CD4-positive, alpha-beta T cell treated with Interleukin-17A for 4 hours (primary cell): ENCODE measurements at places on chromosomes 5 and 9.

GRCh38 chr5:149811453-149811852, 81.3 kb downstream of the PPARGC1B start:
- DNase-seq = no peak

DNA sequence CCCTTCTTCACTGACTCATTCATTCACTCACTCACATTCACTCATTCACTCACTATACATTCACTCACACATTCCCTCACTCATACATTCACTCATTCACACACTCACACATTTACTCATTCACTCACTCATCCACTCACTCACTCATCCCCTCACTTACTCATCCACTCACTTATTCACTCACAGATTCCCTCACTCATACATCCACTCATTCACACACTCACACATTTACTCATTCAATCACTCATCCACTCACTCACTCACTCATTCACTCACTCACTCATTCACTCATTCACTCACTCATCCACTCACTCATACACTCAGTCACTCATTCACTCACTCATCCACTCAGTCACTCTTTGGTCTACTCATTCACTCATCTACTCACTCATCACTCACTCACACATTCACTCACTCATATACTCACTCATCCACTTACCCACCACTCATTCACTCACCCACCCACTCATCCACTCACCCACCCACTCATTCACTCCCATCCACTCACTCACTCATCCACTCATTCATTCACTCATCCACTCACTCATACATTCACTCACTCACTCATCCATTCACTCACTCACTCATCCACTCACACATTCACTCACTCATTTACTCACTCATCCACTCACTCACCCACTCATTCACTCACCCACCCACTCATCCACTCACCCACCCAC, 27.2 kb downstream of the WNK2 start:
- DNase-seq = no peak

DNA sequence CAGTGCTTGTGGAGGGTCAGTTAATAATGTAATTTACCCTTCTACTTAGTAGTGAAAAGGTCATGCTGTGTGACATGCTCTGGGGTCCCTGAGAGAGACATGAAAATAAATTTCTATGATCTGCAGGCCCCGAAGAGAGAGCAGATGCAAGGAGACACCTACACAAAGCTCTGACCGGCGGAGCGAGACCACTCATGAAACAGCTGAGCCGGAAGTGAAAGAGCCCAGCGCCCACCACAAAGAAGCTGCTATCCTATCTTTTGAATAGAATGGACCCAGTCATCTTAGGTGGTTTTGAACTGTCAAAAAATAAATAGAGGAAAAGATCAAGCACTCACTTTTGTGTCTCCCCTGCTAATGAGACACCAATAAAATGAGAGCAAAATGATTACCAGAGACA, 190.0 kb downstream of the MED10 start:
- no peak for DNase-seq

- no peak for DNase-seq
Observed at GRCh38 chr5:19767987-19768386, 220.0 kb downstream of the CDH18 start.

DNA sequence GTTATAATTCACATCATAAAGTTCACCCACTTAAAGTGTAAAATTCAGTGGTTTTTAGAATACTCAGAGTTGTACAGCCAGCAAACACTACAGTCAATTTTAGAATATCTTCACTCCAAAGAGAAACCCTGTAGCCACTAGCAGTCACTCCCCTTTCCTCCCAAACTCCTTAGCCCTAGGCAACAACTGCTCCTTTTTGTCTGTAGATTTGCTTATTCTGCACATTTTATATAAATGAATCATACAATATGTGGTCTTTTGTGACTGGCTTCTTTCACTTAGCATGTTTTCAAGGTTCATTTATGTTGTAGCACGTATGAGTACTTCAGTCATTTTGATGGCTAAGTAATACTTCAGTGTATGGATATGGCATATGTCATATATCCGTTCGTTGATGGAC, 38.7 kb downstream of the TGFBR1 start:
- DNase-seq = no peak

GRCh38 chr9:101467690-101468089, 32.1 kb upstream of the ALDOB start:
- DNase-seq = no peak

- DNase-seq = no peak
Observed at GRCh38 chr9:89631384-89631783, 26.6 kb downstream of the GADD45G start.

DNA sequence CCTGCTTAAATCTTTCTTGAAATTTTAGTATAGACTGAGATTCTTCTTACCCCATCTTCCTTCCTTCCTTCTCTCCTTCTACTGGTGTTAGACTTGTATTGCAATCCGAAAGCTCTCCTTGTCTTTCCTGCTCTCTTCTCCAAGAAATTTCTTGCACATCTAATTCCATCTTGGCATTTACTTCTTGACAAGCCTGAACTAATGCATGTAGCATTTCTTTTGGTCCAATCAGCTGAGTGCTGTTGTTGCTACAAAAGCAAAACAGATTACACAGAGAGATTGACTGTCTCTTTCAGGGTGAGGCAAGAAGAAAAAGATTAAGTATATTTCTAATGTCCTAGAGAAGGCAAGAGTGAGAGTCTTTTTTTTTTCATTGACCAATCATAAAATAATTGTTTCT, 51.6 kb upstream of the MAP1B start:
- DNase-seq = no peak

- no peak for DNase-seq
Observed at GRCh38 chr9:27722866-27723265, 149.6 kb upstream of the C9orf72 start.

DNA sequence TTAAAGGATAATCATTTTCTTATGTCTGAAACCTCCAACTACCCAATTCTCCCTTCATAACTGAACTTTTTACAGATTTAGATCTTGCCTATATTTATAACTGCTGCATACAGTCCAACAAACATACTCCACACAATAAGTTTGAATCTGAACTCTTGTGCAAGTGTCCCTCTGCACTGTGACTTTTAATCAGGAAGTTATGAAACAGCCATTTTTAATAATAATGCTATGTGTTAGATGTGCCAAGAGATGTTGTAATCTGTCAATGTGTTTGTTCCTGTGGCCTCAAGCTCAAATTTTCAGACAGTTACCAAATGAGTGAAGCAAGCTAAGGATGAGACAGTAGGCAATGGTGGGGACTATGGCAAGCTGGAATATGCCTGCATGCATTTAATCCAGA, 57.6 kb upstream of the MTAP start:
- DNase-seq = no peak

GRCh38 chr5:57332361-57332760, 150.2 kb downstream of the ACTBL2 start:
- no peak for DNase-seq

GRCh38 chr5:66959653-66960052, 236.9 kb downstream of the CD180 start:
- DNase-seq = no peak

- DNase-seq = peak; percentile 43
Observed at GRCh38 chr9:131386281-131386680, 7.6 kb upstream of the PRRC2B start.

DNA sequence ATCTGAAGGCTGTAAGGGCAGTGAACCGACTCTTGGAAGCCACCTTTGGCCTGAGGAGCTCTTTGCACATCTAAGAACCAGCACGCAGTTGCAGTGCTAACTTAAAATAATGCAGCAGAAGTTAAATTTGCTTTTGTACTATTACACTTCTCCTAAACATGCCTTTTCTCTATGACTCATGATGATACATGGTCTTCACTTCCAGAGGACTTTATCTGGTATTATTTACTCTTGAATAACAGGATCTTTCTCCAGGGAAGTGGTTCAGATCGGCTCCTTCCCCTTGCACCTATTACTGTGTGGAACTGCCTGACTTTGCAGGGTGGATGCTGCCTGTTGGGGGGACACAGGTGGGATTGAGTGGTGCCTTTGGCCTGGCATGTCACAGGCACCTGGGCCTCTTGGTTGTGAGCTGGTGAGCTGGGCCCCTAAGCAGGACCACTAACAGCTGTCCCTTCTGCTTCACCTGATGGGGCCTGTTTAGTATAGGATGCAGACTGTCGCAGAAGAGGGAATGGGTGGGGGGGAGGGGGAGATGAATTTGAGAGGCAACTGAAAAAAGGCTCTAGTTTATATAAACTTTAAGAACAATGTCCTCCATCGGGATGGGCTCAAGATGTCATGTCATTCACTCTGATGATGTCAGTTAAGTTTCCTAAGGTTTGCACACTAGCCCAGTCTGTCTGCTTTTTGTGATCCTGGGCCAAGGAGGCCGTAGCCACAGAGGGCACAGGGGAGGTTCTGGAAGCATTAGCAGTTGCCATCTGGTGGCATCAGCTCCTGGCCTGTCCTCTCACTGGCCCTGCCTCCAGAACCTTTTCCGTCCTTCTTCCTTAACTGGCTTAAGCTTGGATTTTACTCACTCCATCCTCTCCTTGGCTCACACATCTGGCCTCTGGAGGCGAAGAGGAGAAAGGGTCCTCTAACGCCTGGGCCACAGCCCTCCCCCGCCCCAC, 33.9 kb upstream of the GABBR2 start:
- DNase-seq = no peak

GRCh38 chr9:114002271-114002985, 75.7 kb downstream of the AMBP start:
- no peak for DNase-seq

GRCh38 chr9:89182369-89182768, 3.8 kb upstream of the SHC3 start:
- no peak for DNase-seq

GRCh38 chr5:135364421-135365262, 34.4 kb downstream of the MACROH2A1 start:
- DNase-seq = no peak

- no peak for DNase-seq
Observed at GRCh38 chr5:164000241-164000640, 494.8 kb downstream of the MAT2B start.

- DNase-seq = peak; percentile 37
Observed at GRCh38 chr5:142826741-142827492, 56.7 kb downstream of the ARHGAP26 start.

GRCh38 chr5:154209591-154210081, 19.1 kb downstream of the GALNT10 start:
- no peak for DNase-seq

DNA sequence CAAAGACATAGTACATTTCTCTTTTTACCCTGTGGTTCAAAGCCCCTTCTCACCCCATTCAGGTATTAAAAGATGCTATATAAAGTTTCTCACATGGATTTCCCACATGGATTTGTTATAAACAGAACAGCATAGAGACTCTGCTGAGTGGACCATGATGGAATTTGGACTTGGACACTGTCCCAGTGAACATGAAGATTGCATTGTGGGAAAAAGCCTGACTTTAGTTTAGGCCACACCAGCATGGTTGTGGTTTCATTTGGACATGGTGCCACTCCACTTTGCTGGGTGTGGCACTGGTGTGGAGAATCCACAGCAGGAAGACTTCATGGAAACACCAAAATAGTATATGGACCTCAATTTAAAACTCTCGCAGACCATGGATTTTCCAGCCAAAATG, 124.6 kb downstream of the ARHGAP26 start:
- no peak for DNase-seq
